ENCODE measurements at places on chromosomes 5 and 9. TPM values are rescaled to one million over a fixed set of nuclear protein-coding genes. Genes with fewer than 3 reads are reported as not detected.

The FOXD1 gene
- total RNA-seq: 0.38 TPM

The BARHL1 gene
- not detected for total RNA-seq

The SOHLH1 gene
- total RNA-seq: not detected

The NRG2 gene
- not detected for total RNA-seq

- peaks cover 3% of the 10 kb centered on the region for H3K27me3 ChIP-seq
- no peak overlapping the region for H3K27ac ChIP-seq
- H3K36me3 ChIP-seq: no peaks in the 10 kb centered on the region
- H3K4me3 ChIP-seq: no peak overlapping the region
- peak; percentile 5 for DNase-seq
- no peaks in the 10 kb centered on the region for H3K4me1 ChIP-seq
Measured at GRCh38 chr5:179268399-179268952, 76.8 kb downstream of the ADAMTS2 start.

- no peaks in the 10 kb centered on the region for H3K27me3 ChIP-seq
- no peaks in the 10 kb centered on the region for H3K36me3 ChIP-seq
- H3K4me1 ChIP-seq: no peaks in the 10 kb centered on the region
- DNase-seq: no peak
Measured at GRCh38 chr5:174371600-174372094, 326.1 kb downstream of the NSG2 start.

Data from activated CD4-positive, alpha-beta memory T cell treated with anti-CD3 and anti-CD28 coated beads for 36 hours (primary cell).